Adrenal gland (tissue), 19 donors: ENCODE measurements at places on chromosomes 3 and 15. TPM values are rescaled to one million over a fixed set of nuclear protein-coding genes. Genes with fewer than 3 reads are reported as not detected.

GRCh38 chr3:170323331-170323730, 34.2 kb upstream of the SKIL start:
- DNase-seq: no peak
- no peak overlapping the region for H3K4me3 ChIP-seq
- no peaks in the 10 kb centered on the region for H3K27me3 ChIP-seq
- no peak overlapping the region for H3K27ac ChIP-seq
- no peaks in the 10 kb centered on the region for H3K4me1 ChIP-seq
- H3K36me3 ChIP-seq: no peaks in the 10 kb centered on the region

- H3K27me3 ChIP-seq: no peaks in the 10 kb centered on the region
- H3K4me1 ChIP-seq: no peaks in the 10 kb centered on the region
- no peak for DNase-seq
- no peak overlapping the region for H3K27ac ChIP-seq
- no peaks in the 10 kb centered on the region for H3K36me3 ChIP-seq
Measured at GRCh38 chr3:55731741-55732140, 244.6 kb upstream of the WNT5A start.

GRCh38 chr15:100301910-100302431, 39.8 kb downstream of the ADAMTS17 start:
- no peak overlapping the region for H3K27ac ChIP-seq
- DNase-seq: no peak
- no peaks in the 10 kb centered on the region for H3K4me1 ChIP-seq
- no peak overlapping the region for H3K4me3 ChIP-seq
- no peaks in the 10 kb centered on the region for H3K27me3 ChIP-seq

The EHD4 gene
- total RNA-seq: 15.4 TPM

The HHLA2 gene
- total RNA-seq: not detected
